ENCODE measurements at places on chromosomes 3 and 15.

DNA sequence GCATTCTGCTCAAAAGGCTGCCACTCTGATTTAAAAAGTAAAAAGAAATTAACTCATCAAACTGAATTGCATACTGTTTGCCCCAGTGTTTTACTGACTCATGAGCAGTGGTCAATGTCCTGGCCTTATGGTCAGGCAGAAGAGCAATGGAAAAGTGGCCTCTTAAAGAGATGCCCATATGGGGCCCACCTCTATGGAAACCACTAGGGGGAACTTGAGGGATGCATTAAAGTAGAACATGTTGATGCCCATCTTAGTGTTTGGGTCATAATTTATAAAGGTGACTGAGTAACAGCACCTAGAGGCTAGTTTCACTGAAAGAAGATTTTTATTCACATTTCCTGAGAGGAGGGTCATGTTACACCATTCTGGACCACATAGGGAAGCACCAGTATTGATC is 66.5 kb upstream of the RNU6-1 start:
- no peak for DNase-seq

DNA sequence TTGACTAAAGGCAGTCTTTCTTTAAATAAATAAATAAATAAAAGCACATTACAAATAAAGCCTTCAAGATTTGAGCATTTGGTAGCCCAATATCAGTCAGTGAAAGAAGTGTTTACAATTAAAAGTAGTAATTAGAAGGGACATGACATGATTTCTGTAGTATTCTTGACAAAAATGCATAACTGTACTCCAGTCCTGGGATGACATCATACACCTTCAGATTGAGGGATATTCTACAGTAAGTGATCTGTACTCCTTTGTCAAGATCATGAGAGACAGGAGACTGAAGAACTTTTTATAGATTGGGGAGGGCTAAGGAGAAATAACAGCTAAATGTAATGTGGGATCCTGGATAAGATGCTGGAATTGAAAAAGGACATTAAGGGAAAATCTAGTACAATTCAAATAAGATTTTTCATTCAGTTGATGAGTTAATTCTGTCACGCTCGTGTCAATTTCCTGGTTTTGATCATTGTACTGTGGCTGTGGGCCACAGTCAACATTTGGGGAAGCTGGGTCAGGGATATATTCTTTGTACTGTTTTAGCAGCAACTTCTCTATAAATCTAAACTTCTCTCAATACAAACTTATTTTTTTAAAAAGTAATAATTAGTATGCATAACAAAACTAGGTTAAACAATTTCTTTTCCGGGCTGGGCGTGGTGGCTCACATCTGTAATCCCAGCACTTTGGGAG is 314.8 kb downstream of the PTPRG start:
- no peak for DNase-seq

- DNase-seq, result no peak
These were observed 39.0 kb upstream of the TRAK1 start for GRCh38 chr3:42052132-42052483.

DNA sequence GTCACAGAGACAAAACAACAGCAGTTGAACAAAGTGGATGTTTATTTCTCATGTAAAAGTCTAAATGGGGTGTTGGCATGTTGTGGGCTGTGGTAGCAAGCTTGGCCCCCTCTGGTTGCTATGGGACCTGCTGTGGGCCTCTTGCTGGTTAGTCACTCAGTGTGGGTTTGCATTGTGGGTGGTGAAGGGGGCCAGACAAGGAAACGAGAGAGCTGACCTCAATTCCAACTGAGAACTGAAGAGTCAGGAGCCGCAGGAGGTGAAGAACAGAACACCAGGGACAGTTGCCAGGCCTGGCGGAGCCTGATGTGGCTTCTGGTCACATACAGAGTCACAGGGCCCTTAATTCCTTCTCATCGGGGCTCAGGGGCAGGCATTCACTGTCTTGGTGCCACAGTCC is 1.9 kb upstream of the ADPGK start:
- peak; percentile 28 for DNase-seq

DNA sequence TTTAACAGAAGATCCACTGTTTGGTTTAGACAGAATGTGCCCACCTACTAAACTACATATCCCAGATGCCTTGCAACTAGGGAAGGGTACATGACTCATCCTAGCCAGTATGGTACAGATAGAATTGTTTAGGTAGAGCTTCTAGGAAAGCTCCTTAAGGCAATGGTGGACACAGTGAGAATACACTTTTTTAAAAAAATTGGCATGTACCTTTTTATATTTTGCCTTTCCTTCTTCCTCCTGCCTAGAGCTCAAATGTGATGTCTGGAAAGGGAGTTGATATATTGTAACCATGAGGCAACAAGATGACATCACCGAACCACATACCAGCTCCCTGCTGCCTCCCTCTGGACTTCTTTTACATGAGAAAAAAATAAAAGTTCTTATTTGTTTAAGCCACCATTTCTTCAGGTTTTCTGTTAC is 14.4 kb upstream of the C3orf80 start:
- DNase-seq, result peak; percentile 23

GRCh38 chr3:14925729-14926591 is 21.4 kb upstream of the NR2C2 start:
- no peak for DNase-seq

DNA sequence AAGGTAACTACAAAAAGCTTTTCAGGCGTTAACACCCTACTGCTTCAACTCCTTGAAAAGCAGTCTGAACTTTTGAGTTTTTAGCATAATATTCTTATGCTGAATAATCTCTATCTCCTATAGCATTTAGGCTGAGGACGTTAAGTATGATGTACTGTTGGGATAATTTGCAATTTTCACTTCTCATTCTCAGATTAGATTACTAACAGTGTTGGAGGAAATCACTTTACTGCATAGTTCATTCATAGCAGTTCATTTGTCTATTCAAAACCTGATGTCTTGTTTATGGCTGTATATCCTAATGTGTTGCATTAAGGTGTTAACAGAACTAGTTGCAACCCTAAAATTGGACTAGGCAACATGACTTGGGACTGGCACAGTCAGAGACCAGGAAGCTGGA is 983.1 kb downstream of the FHIT start:
- no peak for DNase-seq

DNA sequence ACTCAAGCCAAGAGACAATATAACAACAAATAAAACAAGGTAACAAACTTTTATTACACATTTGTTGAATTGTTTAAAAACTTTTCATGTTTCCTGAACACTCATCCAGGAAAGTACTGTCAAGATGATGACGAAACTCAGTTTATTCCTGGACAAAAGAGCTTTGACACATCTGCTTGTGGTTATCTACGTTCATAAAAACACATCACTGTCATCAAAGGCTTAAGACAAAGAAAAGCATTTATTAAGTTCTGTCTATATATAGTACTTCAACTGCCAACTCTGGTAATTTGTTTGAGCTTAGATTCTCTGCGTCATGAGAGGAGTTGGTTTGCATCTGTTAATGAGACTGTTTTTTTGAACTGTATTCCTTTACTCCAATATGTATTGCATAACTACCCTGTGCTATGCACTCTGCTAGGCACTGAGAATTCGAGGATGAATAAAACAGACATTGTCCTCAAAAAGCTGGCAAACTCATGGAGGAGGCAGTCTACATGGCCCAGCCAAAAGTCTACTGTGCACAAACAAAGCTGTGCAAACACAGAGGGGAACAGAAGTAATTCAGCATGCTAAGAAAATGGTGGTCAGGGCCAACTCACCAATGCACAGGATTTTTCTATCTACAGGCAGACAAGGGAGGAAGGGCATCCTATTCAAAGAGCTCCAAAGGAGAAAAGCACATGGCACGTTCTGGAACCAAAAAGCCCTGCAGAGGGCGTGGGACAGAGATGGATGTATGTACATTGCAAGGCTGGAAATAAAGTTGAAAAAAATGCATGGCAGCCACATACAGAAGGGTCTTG is 21.5 kb downstream of the PLD1 start:
- DNase-seq, result peak; percentile 90

DNA sequence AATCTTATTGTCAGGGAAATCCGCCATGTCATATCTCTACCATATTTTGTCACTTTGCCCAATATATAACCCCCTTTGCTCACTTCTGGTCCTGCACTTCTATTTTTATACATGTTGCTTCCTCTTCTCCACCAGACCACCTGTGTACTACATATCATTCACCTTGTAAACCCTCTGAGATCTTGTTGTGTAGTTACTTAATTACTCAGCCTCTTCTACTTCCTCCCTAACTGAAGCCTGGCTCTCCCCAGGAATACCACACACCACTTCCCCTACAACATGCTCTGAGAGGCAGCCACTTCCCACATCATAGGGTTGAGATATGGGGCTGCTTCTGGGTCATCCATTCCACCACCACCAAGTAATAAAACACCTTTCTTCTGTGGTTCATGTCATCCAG is 10.0 kb downstream of the HEXA start:
- no peak for DNase-seq

DNA sequence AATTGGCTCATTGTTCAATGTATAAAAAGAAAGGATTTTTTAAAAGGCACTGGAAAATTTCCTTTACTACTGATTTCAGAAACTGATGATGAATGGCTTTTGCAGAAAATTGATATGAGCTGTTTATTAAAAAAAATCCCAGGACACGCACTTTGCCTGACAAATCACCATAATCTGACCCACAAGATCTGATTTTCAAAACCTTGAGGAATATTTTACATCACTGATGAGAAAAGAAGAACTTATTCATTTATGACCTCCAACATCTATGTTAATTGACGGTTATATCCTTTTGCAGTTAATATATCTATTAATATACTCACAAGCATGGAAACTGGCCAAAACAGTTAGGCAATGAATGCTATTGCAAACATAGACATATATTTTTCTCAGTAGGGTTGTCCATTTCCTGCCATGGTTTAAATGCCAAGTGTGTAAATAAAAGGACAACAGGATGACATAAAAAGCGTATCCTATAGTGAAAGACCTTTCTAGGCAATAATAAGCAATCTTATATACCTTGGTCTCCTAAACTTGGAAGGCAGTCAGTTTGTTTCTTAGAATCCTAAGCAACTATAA is 109.7 kb upstream of the SLC7A14 start:
- DNase-seq, result no peak

DNA sequence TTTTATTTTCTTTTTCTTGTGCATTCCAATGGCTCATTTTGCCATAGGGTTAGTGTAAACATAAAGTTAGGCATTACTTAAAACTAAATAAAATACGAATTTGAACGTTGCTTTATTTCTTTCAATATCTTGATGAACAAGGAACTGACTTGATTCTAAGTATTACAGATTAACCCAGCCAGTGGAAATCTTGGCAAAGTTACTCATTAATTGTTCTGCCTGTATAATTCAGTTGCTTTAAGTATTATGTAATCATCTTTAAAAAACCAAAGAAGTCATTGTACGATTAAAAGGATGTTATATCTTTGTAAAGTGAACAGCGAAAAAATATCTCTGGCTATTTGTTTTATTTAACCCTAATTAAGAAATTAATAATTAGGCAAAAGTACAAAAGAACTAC is 737.9 kb upstream of the BCHE start:
- no peak for DNase-seq

- no peak for DNase-seq
These were observed 133.2 kb upstream of the COL8A1 start for GRCh38 chr3:99505200-99505599.

DNA sequence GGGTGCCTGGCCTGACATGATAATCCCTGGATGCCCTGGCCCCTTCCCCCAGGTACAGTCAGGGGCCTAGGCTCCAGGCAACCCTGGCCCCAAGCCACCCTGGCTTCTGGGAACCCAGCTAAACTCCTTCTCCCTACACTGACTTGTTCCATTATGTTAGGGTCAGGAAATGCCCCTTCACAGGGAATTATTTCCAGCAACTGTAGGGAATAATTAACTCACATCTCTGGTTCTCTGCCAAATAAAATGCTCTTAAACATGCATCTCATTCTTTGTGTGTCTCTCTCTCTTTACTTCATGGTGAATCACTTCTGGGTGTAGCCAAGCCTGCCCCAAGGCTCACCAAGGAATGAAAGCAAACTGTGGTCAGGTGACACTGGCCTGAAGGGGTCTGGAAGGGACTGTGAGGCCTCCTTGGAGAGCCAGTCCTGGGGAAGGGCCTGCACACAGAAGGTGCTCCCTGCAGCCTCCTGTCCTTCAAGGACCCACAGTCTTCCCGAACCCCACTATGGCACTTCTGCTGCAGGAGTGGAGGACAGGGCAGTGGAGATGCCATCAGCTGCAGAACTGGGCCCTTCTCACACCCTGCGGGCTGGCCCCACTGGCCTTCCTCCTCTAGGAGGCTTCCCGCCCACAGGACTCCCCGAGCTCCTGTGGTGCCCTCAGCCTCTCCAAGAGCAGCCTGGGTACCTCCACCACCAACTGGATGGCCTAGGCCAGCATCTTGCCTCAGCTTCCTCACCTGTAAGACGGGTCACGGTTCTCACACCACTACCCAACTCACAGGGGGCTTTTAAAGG is 17.6 kb downstream of the TKT start:
- peak; percentile 89 for DNase-seq

DNA sequence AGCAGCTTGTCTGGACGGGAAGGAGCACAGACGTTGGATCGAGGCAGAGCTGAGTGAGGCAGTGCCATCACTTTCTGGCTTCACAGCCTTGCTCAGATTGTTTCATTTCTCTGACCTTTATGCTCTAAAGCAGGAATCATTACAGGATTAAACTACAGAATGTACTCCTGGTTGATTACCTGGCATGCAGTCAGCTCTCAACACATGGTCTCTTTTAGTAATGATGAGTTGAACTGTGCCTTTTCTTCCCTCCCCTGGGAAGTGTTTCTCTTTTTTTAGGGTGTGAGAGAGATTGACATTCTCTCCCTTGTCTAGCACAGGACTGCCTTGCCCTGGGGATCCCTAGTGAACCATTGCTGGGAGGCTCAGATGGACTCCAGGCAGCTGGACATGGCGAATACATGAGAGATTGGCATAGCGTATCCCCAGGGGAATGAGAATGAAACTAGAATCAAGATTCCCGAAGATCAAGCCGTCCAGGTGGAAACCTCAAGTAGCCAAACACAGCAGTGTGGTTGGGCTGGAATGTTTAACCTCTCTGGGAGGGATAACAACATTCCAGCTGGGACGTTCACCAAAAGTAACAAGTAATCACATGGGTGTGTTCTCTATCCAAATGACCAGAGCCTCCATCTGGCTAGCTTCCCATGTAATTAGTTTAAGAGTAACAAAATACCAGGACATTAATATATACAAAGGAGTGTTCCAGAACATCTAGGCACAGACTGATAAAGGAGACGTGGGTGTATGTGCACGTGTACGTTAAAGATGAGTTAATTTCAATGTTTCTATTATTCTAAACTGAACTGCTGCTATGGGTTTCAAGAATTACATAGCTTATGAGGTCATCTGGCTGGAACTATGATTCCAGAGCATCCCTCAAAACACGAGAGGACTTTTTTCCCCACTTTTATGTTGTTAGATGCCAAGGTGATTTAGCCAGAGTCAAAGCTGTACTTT is 118.6 kb upstream of the NR2E3 start:
- DNase-seq, result peak; percentile 69

DNA sequence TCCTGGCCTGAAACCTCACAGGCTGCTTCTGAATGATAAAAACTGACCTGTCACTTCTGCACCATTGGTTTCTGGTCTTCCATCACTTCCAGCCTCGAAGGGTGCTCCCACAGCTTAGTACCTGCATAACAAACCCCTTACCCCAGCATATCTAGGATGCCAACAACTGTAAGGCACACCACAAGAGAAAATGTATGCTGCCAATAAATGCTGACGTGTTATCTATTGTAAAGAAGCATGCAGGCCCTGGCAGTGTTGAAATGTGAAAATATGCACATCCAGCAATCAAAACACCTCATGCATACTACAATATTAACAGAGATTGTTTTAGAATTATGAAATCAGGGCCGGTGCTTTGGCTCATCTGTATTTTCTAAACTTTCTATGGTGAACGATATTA is 242.0 kb upstream of the NSMCE3 start:
- DNase-seq, result no peak

GRCh38 chr3:100216713-100217112 is 44.1 kb upstream of the TBC1D23 start:
- no peak for DNase-seq
